Cortex of kidney (tissue), 1 donor: ENCODE measurements at places on chromosomes 6 and 20.

- no peak for DNase-seq
Observed at GRCh38 chr20:17083738-17084137, 143.1 kb upstream of the PCSK2 start.

GRCh38 chr6:5389086-5389745 lies 127.9 kb downstream of the FARS2 start:
- no peak for DNase-seq

- no peak for DNase-seq
Observed at GRCh38 chr6:53436526-53437303, 88.0 kb upstream of the ELOVL5 start.

DNA sequence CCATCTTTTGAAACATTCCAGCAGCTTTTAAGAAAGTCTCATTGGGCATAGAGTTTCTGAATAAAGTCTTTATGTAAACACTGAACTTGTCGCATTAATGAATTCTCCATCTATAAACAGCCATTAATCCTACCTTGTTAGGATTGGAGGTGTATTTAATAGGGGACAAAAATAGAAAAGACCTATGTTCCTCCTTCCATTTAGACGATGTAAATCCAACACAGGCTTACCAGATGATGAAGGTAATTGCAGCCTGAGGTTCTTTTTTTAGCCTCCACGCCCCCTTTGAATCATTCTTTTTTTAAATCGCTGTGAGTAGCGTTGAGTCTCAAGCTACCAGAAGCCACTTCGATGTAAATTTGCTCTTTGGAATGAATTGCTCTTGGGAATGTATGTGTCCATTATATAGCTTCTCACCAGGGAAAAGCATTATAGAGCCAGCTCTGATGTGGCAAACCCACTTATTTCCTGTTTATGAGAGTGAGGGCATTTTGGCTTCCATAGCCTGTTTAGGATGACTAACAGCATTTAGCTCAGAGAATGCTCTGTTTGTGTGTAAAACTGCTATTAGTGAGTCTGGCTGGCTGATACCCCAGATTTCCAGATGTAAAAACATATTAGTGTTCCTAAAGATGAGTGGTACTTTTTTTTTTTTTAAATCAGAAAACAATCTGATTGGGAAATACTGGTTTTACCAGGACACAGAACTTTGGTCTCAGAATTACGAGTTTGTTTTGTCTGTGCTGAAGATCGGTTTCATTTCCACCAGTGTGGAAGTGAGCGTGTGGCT lies 74.9 kb upstream of the CLDN20 start:
- DNase-seq: no peak

- DNase-seq: no peak
Observed at GRCh38 chr6:158621694-158622544, 22.6 kb downstream of the DYNLT1 start.
